ENCODE measurements at places on chromosomes 5 and 9.

GRCh38 chr5:149264439-149265067, 7.1 kb upstream of the AFAP1L1 start:
- no peak for DNase-seq

GRCh38 chr5:171571663-171572062, 152.2 kb downstream of the FGF18 start:
- DNase-seq: no peak

DNA sequence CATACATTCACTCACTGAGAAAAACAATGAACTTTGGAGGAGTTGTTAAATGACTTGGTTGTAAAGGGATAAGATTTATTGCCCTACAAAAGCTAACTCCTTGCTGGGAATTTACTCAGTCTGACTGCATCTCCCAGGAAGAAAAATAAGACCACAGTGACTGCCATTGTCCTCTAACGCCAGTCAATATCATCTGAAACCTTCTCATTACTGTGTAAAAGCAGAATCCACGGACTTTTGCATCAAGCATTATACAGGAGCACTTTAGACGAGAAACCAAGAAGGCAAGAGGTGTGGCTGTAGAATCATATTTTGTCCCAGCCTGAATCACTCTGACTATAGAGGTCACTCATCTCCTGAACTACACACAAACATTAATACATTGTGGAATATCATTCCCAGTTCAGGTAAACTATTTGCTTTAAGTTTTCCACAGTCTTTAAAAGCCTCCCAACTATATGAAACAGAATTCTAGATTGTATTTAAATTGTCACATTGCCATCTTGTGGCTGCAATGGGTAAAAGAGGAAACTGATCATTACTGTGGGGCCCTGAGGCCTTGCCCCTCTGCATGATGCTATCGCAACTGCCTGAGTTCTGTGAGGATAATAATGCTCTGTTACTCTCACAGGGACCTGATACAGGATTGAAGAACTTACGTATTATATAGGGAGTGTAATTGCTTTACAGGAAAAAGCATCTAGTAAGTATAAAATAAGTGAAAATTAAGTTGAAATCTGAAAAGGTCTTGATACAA, 142.9 kb downstream of the SLCO4C1 start:
- no peak for DNase-seq

- DNase-seq: no peak
These were observed 77.4 kb upstream of the MAST4 start for GRCh38 chr5:66518753-66519152.

DNA sequence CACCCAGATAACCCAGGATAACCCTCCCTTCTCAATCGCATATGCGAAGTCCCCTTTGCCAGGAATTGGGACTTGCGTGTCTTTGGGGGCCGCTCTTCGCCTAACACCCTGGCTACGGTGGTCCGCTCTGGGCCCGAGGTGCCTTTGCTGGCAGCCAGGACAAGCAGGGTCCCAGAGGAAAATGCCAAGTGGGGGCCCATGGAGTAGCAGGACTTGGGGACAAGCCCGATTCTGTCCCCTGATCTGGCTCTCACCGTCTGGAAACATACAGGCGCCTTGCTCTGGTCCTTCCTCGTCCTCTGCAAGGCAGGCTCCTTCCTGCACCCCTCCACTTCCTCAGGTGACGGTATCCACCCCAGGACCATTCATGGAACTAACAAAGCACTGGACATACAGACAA, 78.1 kb upstream of the UNC5A start:
- no peak for DNase-seq

DNA sequence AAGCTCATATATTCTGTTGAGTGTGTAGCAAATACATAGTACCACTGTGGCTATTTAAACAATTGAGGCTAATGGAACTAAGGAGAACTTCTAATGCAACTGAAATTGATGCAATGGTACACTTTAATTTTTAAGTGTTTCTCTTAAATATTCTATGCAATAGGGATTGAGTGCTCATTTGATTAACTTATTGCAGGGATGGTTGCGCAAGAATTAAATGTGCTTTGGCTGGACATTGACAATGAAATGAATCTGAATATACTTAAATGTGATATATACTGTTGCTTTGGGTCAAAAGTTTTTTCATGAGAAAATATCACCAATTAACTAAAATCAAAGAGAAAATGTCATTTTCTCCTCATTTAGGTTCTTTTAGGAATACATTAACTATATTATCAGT, 227.1 kb downstream of the ARL15 start:
- no peak for DNase-seq

GRCh38 chr5:83149671-83150070, 72.3 kb downstream of the XRCC4 start:
- DNase-seq: no peak

- no peak for DNase-seq
These were observed 16.7 kb upstream of the RIC1 start for GRCh38 chr9:5612185-5612530.

DNA sequence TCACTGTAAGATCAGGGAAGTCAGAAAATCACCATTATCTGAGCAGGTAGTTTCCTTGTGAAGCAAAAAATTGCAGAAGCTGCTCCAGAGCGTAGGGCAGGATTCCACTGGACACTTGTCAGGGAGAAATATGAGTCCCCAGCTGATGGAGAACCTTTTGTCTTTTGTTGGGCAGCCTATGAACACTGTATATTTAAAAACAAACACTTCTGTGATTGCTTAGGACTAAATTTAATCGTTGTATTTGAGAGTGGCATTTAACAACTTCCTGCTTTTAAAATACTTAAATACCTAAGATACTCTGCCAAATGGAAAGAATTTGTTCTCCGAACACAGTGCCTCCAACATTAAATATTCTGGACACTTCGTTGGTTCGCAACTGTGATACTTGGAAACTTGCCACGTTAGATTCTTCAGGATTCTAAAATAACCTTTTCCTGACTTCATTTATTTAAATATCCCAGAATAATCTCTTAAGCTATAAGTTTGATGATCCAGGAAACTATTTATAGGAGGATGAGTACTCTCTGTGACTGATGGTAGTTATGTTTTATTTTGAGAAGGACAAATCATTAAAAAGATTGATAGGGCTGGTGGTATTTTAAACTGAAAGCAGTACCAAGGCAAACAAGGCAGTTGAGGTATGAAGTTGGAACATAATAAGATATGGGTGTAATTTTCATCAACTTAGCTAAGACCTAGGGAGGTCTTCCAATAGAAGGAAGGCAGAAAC, 2.7 kb upstream of the HSPA4 start:
- DNase-seq: no peak

DNA sequence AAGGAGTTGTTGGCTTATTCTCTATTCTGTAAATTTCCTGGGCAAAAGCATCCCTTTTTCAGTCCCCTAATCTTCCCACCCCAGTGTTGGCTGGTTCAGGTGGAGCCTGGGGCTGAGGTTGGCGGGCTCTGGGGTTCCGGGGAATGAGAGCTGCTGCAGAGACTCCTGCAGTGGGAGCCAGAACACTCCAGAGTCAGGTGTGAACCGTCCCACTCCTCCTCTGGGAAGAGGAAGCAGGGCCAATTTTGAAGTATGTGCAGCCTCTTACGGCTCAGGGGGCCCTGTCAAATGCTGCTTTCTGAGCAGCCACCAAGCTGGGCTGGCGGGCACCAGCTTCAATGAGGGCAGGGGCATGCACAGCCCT, 42.8 kb downstream of the JADE2 start:
- DNase-seq: no peak

- no peak for DNase-seq
These were observed 62.6 kb downstream of the ANKRD55 start for GRCh38 chr5:56170557-56170956.

- no peak for DNase-seq
These were observed 19.6 kb downstream of the ITGA2 start for GRCh38 chr5:53008751-53009150.

- no peak for DNase-seq
These were observed 39.4 kb upstream of the AIF1L start for GRCh38 chr9:131056781-131057506.

DNA sequence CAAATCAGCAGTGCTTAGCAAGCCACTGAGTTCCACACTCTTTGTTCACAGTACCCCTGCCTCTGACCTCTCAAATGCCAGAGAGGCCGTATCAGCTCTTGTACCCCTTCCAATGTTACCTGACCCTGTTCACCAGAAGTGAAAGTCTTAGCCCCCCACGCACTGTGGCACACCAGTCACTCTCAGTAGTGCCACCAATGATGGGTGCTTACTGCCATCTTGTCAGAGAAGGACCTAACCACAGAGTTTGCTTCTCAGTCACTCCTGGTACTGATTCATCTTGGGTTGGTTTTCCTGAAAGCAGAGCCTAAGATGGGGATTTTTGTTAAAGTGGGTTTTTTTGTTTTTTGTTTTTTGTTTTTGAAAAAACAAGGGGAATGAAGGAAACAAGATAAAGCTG, 28.8 kb upstream of the PANK3 start:
- DNase-seq: no peak

GRCh38 chr5:59189472-59190244, 606.8 kb downstream of the RAB3C start:
- DNase-seq: no peak

GRCh38 chr9:37082214-37082765, 38.1 kb upstream of the ZCCHC7 start:
- no peak for DNase-seq

GRCh38 chr5:170590566-170590965, 86.7 kb downstream of the KCNIP1 start:
- no peak for DNase-seq

GRCh38 chr5:180198208-180198607, 10.8 kb downstream of the RASGEF1C start:
- no peak for DNase-seq

GRCh38 chr5:116577064-116577788, 2.6 kb upstream of the SEMA6A start:
- no peak for DNase-seq

- DNase-seq: no peak
These were observed 303.0 kb downstream of the PSAT1 start for GRCh38 chr9:78599926-78600325.

DNA sequence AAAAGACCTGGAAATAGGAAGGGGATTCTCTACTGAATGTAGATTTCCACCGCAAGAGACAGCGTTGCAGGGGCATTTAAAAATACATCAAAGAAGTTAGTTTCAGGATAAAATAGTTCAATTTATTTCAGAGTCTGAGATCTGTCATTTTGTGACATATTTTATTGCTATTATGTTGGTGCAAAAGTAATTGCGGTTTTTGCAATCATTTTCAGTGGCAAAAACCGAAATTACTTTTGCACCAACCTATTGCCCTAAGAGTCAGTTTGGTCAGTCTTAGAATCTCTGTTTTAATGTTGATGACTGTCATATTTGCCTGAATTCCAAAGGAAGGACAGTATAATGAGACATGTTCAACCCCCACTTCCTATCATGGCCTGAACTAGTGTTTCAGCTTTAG, 219.5 kb upstream of the CDH10 start:
- no peak for DNase-seq

- DNase-seq: no peak
These were observed 10.3 kb downstream of the SEMA6A start for GRCh38 chr5:116564312-116564711.

DNA sequence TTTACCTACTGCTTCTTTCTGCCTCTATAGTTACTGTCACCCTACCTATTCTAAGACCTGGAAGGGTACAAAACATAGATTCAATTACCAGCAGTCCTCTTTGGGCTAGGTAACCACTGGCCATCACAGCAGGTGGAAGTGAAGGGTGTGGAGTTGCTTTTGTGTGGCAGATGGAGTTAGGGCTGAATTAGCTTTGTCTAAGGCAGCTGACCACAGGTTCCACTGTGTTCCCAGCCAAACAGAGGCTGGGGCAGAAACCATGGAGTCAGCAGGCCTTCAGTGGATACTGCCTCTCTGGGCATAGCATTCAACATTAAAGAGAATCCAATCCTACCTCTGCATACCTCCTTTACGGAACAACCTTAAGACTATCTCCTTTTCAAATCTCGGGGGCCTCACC, 254.2 kb downstream of the RFX3 start:
- no peak for DNase-seq

DNA sequence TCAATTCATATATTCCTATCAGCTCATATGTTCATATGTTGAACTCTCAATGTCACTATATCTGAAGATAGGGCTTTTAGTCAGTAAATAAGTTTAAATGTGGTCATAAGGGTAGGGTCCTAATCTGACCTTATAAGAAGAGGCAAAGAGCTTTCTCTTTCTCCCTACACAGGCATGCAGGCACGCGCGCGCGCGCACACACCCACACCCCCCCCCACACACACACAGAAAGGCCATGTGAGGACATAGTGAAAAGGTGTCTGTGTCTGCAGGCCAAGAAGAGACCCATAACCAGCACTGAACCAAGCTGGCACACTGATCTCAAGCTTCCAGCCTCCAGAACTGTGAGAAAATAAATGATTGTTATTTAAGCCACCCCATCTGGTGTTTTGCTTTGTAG, 76.0 kb downstream of the PDE4D start:
- DNase-seq: no peak

GRCh38 chr9:104575456-104575855, 6.5 kb downstream of the OR13C8 start:
- no peak for DNase-seq

DNA sequence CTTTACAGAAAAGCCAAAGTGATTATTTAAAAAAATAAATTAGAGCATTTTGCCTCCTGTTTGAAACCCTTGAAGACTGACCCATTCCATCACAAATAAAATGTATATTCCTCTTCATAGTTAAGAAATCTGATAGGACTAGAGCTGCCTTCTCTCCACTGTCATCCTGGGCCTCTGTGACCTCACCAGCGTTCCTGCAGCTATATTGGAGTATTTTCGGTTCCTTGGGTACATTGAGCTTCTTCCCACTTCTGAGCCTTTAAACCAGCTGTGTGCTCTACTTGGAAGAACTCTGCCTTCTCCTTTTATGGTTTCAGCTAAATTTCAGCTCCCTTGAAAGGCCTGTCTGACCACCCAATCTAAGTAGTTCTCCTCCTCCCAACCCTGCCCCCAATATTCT, 99.1 kb upstream of the ABCA1 start:
- no peak for DNase-seq

GRCh38 chr5:76269259-76269931, 133.7 kb upstream of the IQGAP2 start:
- DNase-seq: no peak
